Dermis lymphatic vessel endothelial cell (primary cell): ENCODE measurements at places on chromosomes 2 and 18. TPM values are rescaled to one million over a fixed set of nuclear protein-coding genes. Genes with fewer than 3 reads are reported as not detected.

LGALSL gene
- total RNA-seq, result 3.2 and 4.2 TPM in 2 replicates

GRB14 gene
- 0.33 and 0.34 TPM in 2 replicates for total RNA-seq

LOXHD1 gene
- total RNA-seq, result 0.11 and 0.26 TPM in 2 replicates

CMPK2 gene
- 0.26 and 0.33 TPM in 2 replicates for total RNA-seq

GPBAR1 gene
- total RNA-seq, result 0.09 TPM in 1 of 2 replicates, not detected in the other

RNU2-63P gene
- 23.5 and 93.7 TPM in 2 replicates for total RNA-seq

INHBB gene
- total RNA-seq, result 32.1 and 32.7 TPM in 2 replicates
